ENCODE measurements at places on chromosomes 12 and 14.

DNA sequence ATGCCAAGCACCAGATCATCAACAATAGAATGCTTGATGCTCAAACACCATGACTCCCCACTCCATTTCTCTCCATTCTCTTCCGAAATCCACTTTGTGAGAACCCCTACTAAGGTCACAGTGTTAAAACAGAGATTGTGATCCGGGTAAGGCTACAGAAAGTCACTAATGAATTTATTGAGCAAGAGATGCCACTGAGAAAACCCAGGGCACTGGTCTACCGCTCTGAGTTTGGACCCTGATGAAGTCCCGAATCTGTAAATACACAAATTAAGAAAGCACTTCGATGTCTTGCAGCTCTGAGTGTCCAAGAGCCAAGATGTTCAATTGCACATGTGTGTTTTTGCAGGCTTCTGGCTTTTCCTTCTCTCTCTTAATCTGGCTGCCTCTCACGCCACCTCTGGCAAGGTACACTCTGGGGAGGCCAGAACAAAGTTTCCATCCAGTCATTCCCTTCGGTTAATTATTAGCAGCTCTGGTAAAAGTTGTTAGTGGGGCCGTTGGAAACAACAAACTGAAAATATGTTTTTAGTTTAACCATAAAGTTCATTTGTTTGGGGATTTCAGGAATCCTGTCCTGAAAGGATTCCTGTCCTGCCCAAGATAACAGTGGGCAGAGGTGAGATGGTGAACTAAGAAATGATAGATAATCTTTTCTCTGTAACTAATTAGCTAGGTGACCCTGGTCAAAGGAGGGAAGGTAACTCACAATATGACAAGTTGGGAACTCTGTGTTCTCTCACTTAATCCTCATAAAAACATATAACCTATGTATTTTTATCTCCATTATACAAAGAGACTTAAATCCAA is 75.4 kb downstream of the BTG1 start:
- DNase-seq, result peak; percentile 15

DNA sequence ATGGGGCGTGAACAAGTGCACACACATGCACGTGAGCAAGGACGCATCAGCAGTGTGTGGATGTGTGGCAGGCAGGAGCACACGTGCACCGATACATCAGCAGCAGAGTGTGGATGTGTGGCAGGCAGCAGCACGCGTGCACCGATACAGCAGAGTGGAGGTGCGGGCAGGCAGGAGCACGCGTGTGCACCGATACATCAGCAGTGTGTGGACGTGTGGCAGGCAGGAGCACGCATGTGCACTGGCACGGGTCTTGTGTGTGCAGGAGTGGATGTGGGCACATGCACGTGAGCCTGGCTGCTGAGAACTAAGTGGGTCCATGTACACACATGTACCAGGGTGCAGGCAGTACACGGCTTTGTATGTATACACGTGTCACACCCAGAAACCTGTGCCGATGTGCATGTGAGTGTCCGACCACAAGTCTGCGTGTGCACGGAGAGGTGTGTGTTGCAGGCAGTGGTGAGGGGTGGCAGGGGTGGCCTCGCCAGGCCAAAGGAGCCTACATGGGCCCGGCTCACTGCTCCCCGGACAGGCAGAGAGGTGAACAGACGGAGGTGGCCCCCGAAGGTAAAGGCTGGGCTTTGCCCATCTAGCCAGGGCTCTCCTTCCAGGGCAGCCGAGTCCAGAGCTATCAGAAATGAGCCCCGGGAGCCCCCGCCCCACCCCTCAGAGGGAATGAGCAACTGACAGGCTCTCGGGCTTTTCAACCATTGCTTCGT is 53.9 kb downstream of the RFLNA start:
- DNase-seq, result no peak

- no peak for DNase-seq
Measured at GRCh38 chr14:67263499-67264149, 22.4 kb downstream of the PALS1 start.

- no peak for DNase-seq
Measured at GRCh38 chr12:111936869-111937268, 76.1 kb downstream of the TMEM116 start.

GRCh38 chr12:5497329-5498053 is 65.6 kb downstream of the NTF3 start:
- no peak for DNase-seq

DNA sequence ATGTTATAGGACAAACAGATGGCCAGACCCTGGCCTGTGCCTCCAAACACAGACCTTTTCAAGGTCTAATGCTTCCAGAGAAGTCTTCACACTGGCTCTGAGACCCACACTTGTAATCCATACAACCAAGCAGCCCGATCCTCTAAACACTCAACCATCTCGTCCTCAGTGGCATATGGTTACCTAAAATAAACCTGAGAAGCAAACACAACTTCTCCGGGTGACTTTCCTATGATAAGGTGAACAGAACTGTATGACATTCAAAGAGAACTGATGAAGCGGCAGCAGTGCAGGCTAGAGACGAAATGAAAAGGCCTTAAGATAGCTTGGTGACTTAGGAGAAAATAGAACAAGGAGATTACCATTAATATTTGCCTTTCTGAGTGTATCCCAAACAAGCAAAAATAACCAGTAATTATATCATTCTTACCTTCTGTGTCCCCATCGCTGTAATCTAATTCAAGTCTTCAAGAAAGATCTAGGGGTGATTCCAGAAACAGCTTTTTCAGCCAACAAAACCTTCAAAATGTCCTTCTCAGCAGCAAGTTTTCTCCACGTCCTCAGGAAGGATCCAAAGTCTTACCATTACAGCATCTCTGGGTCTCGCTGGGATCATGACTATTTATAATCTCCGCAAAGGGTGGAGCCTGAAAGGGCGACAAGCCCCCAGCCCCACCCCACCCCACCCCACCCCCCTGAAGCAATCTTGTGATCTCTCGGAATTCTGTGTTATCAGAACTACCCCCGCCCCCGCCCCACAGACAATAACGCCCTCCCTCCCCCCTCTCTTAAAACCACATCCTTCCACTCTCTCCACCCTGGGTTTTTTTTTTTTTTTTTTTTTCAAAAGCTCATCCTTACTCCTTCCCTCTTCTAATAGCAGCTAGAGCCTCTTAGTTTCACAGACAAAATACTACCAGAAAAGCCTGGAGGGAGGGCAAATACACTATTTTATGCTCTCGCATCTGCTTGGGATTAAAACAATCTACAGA is at the start of gene SLC2A3:
Gene SLC2A3 (minus strand): TSS at position 598 of the 992 bp plus-strand sequence. CDS start 153 bp downstream, at position 445.
- DNase-seq, result peak; percentile 78

GRCh38 chr12:58359084-58359483 is 417.7 kb downstream of the ATP23 start:
- peak; percentile 46 for DNase-seq

DNA sequence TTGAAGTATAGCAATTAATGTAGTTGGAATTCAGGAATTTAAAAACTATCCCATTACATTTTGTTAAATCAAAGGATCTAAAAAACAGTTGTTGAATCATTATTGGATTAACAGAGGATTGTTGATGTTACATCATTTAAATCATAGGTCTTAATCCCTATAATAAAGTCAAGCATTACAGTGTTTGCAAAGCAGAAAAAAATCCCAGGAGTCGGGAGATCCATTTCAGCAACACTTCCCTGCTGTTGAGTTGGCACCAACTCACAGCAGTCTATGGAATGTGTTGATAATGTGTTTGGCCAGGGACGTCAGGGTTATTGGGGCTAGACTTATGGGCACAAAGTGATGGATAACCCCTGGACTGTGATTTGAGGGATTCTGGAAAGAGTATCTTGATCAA is 99.1 kb upstream of the TMTC1 start:
- DNase-seq, result no peak

DNA sequence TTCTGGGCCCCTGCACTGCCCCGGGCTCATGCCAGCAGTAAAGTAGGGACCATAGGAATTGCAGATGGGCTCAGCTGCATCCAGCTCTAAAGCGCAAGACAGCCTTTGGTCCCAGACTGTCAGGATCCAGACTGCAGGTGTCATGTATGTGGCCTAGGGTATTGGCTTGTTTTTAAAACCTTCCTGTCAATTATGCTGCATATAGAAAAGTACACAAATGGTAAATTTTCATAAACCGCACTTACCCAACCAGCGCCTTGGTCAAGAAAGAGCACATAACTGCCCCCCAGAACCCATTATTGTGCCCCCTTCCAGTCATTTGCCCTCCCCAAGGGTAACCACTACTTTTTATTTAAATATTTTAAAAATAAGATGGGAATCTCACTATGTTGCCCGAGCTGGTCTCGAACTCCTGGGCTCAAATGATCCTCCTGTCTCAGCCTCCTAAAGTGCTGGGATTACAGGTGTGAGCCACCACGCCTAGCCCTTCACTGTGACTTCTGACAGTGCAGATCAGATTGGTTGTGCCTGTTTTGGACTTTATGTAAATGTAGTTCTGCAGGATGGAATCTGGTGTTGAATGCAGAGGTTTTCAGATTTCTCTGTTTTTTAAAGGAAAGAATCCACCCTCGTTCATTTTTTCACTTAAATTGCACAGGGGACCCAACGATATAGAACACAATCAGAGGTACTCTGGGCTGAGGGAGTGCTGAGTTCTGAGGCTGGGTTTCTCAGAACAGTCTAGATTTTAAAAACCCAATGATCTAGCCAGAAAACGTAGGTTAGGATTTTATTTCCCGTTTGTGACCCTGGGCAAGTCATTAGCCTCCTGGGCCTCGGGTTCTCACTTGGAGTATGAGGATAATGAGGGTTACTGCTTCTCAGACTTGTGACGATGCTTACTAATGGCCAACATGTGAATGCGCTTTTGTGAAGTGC is 6.7 kb downstream of the NR4A1 start:
- DNase-seq, result no peak
